ENCODE measurements at places on chromosomes 2 and 18. TPM values are rescaled to one million over a fixed set of nuclear protein-coding genes. Genes with fewer than 3 reads are reported as not detected.

DNA sequence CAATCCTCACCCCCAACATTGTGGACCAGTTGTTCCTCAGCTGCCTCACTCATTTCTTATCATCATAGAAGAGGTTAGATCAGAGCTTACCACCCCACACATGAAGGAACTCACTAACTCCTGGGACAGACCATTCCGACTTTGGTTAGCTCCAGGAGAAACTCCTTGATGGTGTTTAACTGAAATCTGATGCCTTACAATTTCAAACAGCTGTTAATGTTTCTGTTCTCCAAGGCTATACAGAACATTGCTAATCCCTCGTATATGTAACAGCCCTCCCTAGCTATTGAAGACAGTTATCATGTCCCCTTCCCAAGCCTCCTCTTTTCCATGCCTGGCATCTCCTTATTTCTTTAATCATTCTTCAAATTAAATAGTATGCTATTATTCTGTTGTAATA lies 14.8 kb downstream of the ERBB4 start:
- no peaks in the 10 kb centered on the region for H3K4me1 ChIP-seq
- DNase-seq, result no peak
- H3K4me3 ChIP-seq, result no peak overlapping the region
- H3K27me3 ChIP-seq, result no peaks in the 10 kb centered on the region
- no peaks in the 10 kb centered on the region for H3K36me3 ChIP-seq

DNA sequence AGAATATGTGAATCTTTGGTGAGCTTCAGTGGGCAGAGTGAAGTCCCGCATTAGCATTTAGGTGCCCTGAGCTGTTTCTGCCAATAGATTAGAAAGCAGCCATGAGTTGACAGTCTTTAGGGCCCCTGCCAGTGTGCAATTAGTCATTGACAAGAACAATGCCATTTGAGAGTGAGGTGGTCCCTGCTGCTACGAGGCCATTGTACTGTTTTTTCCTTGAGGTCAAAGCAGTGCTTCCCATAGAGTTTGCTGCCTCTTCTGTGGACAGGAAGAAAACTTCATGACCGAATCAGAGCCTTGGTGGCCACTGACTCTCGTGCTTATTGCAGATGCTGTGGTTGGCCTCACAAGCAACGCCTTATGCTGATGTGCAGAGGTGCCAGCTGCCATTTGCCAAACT lies 102.7 kb downstream of the SH3BP4 start:
- H3K27me3 ChIP-seq, result peaks cover 19% of the 10 kb centered on the region
- no peaks in the 10 kb centered on the region for H3K4me1 ChIP-seq
- no peak overlapping the region for H3K4me3 ChIP-seq
- H3K36me3 ChIP-seq, result no peaks in the 10 kb centered on the region

- H3K4me3 ChIP-seq, result no peak overlapping the region
- no peaks in the 10 kb centered on the region for H3K27me3 ChIP-seq
- no peak for DNase-seq
- no peak overlapping the region for H3K27ac ChIP-seq
- H3K36me3 ChIP-seq, result peaks cover 8% of the 10 kb centered on the region
- H3K4me1 ChIP-seq, result no peaks in the 10 kb centered on the region
Measured at GRCh38 chr2:10389573-10389972, 58.6 kb downstream of the ODC1 start.

- DNase-seq, result peak; percentile 33
- no peak overlapping the region for H3K27ac ChIP-seq
- peak overlapping the region; percentile 71 for H3K4me3 ChIP-seq
- peaks cover 2% of the 10 kb centered on the region for H3K27me3 ChIP-seq
Measured at GRCh38 chr2:111122631-111123421, 2.1 kb downstream of the BCL2L11 start.

- no peaks in the 10 kb centered on the region for H3K27me3 ChIP-seq
- no peak overlapping the region for H3K27ac ChIP-seq
- no peaks in the 10 kb centered on the region for H3K4me1 ChIP-seq
- no peaks in the 10 kb centered on the region for H3K36me3 ChIP-seq
Measured at GRCh38 chr18:14958701-14959100, 210.7 kb downstream of the ANKRD30B start.

DNA sequence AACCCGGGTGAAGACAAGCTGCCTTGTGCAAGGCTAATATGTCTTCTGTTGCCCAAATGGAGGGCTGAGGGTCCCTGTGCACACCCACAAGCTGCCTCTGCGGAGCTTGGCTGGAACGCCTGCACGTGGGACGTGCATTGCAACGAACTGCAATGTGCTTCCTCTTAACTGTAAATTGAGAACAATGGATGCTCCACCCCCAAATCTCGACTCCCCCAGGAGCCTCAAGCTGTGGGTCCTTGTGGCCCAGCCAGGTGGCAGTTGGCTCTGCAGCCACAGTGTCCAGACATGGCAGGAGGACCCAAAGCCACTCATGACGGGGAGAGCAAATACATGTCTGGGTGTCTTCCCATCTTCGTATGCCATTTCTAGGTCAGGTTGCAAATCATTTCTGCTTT lies 90.1 kb downstream of the TWIST2 start:
- no peak overlapping the region for H3K4me3 ChIP-seq
- peaks cover 11% of the 10 kb centered on the region for H3K27me3 ChIP-seq
- no peaks in the 10 kb centered on the region for H3K4me1 ChIP-seq
- DNase-seq, result no peak
- H3K27ac ChIP-seq, result no peak overlapping the region
- no peaks in the 10 kb centered on the region for H3K36me3 ChIP-seq

MYL1 gene
- not detected for total RNA-seq

CMPK2 gene
- 9.1 TPM for total RNA-seq

CFAP65 gene
- not detected for total RNA-seq

GRCh38 chr2:101608408-101609310 lies 88.8 kb upstream of the MAP4K4 start:
- no peaks in the 10 kb centered on the region for H3K36me3 ChIP-seq
- no peak for DNase-seq
- H3K4me3 ChIP-seq, result no peak overlapping the region

FAM124B gene
- total RNA-seq, result 1.2 TPM

SOCS6 gene
- 1.7 TPM for total RNA-seq

IL1RL2 gene
- total RNA-seq, result not detected

DNA sequence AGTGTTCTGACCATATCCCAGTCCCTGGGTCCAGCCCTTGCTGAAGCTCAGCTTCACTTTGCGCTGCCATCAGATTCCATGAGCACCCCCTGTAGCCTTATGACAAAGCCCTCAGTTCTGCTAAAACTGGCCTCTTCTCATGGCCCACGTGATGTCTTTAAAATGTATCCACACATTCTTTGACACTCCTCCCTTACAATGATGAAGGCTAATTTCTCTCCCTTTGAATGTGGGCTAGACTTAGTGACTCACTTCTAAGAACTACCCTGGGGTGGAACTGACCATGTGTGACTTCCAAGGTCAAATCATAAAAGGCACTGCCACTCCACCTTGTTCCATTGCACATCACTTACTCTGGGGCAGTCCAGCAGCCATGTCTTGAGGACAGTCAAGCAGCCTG lies 45.4 kb upstream of the GORASP2 start:
- H3K27ac ChIP-seq, result no peak overlapping the region
- no peaks in the 10 kb centered on the region for H3K4me1 ChIP-seq
- H3K36me3 ChIP-seq, result no peaks in the 10 kb centered on the region
- DNase-seq, result no peak
- H3K4me3 ChIP-seq, result no peak overlapping the region

GALNT13 gene
- 0.47 TPM for total RNA-seq

- H3K36me3 ChIP-seq, result no peaks in the 10 kb centered on the region
- no peak overlapping the region for H3K4me3 ChIP-seq
- H3K4me1 ChIP-seq, result no peaks in the 10 kb centered on the region
- no peak for DNase-seq
- no peak overlapping the region for H3K27ac ChIP-seq
Measured at GRCh38 chr18:30533716-30534115, 508.8 kb downstream of the DSC3 start.

CAPN13 gene
- not detected for total RNA-seq

GRCh38 chr18:13292736-13293135 lies 74.2 kb downstream of the LDLRAD4 start:
- no peak overlapping the region for H3K4me3 ChIP-seq
- no peak overlapping the region for H3K27ac ChIP-seq
- no peaks in the 10 kb centered on the region for H3K36me3 ChIP-seq
- DNase-seq, result no peak
- peaks cover 33% of the 10 kb centered on the region for H3K4me1 ChIP-seq

GRCh38 chr2:136389809-136390208 lies 271.9 kb upstream of the CXCR4 start:
- no peak overlapping the region for H3K4me3 ChIP-seq
- H3K27ac ChIP-seq, result no peak overlapping the region
- DNase-seq, result no peak
- no peaks in the 10 kb centered on the region for H3K27me3 ChIP-seq
- H3K36me3 ChIP-seq, result no peaks in the 10 kb centered on the region

DNA sequence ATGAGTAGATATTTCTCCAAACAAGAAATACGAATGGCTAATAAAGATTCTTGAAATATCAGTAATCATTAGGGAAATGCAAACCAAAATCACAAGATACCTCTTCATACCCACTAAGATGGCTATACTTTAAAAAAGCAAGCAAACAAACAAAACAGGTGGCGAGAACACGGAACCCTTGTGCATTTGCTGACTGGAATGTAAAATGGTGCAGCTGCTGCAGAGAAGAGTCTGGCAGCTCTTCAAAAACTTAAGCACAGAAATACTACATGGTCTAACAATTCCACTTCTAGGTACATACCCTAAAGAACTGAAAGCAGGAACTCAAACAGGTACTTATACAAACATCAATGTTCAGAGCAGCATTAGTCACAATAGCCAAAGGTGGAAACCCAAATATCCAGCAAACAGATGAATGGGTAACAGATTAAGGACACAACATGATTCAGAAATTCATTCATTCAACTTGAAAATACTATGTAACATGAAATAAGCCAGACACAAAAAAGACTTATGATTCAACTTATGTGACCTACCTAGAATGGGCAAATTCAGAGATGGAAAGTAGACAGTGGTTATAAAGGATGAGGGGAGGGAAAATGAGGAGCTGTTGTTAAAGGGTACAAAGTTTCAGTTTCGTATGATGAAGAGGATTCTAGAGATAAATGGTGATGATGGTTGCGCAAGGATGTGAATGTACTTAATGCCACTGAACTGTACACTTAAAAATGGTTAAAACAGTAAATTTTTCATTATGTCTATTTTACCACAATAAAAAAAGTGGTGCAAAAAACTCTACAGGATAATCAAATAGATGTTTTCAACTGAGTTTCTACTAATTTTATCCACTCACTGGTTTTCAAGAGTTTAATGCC lies 26.9 kb upstream of the GPR75 start:
- H3K27me3 ChIP-seq, result no peaks in the 10 kb centered on the region
- no peak overlapping the region for H3K4me3 ChIP-seq
- peaks cover 81% of the 10 kb centered on the region for H3K36me3 ChIP-seq
- no peaks in the 10 kb centered on the region for H3K4me1 ChIP-seq

DNA sequence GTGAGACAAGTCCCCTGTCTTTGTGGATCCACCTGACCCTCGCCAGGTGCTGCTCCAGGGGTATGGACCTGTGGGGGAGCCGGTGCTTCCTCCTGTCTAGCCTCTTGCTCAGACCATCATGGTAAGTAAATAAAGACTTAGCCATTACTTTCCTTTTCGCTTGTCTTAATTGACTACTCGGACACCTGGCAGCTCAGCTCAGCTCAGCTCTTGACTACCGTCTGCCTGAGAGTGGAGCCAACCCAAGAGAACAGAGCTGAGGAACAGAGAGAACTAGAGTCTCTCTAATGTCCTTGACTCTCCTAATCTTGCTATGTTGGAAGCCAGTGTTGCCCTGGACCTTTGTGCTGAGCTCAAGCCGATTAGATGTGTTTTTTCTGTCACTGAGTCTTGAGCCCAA lies 170.3 kb upstream of the CXCR4 start:
- no peak overlapping the region for H3K27ac ChIP-seq
- DNase-seq, result no peak
- H3K36me3 ChIP-seq, result no peaks in the 10 kb centered on the region
- no peaks in the 10 kb centered on the region for H3K27me3 ChIP-seq
- H3K4me1 ChIP-seq, result no peaks in the 10 kb centered on the region
- no peak overlapping the region for H3K4me3 ChIP-seq

DNA sequence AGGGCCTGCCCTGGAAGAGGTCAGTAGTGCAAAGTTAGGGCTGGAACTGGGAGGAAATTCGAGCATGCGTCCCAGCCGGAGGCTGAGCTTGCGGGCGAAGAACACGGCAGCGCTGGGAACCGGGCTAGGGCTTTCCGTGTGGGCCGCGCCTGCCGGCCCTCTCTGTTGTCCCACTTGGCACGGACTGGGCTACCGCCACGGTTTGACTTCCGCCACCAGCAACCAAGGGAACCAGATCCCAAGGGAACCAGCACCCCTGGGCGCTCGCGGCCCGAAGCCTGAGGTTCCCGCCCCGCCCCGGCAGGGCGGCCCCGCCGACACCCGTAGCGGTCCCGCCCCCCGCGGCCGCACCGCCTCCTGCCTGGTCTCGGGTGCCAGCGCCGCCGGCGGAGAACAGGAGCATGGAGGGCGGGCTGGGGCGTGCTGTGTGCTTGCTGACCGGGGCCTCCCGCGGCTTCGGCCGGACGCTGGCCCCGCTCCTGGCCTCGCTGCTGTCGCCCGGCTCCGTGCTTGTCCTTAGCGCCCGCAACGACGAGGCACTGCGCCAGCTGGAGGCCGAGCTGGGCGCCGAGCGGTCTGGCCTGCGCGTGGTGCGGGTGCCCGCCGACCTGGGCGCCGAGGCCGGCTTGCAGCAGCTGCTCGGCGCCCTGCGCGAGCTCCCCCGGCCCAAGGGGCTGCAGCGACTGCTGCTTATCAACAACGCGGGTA lies at the start of gene SPR:
SPR (plus strand) TSS at position 377 of the 708 bp plus-strand sequence; CDS start at position 402, 25 bp downstream.
- peak within 1 kb of the TSS; percentile 48 for H3K4me3 ChIP-seq
- no peak for DNase-seq

- no peak overlapping the region for H3K27ac ChIP-seq
- DNase-seq, result no peak
- no peaks in the 10 kb centered on the region for H3K27me3 ChIP-seq
- H3K4me3 ChIP-seq, result no peak overlapping the region
- no peaks in the 10 kb centered on the region for H3K36me3 ChIP-seq
Measured at GRCh38 chr2:137676346-137676745, 287.9 kb upstream of the HNMT start.

PPP1CB gene
- 218 TPM for total RNA-seq

NCKAP5 gene
- not detected for total RNA-seq

GRCh38 chr2:29084554-29084953 lies 10.2 kb upstream of the PCARE start:
- peaks cover 7% of the 10 kb centered on the region for H3K27me3 ChIP-seq
- DNase-seq, result no peak
- no peak overlapping the region for H3K4me3 ChIP-seq

ATP8B1 gene
- 0.35 TPM for total RNA-seq

DNA sequence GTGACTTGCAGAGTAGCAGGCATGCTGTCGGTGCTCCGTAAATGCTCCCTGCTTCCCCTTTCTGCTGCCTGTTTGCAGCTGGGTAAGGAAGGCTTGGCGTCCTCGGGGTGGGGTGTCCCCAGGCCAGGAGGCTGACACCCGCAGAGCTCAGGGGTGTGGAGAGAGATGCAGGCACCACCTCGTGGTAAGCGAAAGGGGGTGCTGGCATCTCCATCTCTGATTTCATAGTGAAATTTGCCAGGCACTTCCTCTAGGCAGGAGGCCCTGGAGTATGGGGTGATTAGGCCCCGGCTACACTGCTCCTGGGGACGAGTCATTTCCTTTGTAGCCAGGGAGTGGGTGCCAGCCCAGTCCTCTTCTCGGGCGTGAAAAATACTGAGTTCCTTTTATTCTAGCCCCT lies 160.4 kb downstream of the KLHL29 start:
- no peak overlapping the region for H3K27ac ChIP-seq
- no peak overlapping the region for H3K4me3 ChIP-seq
- DNase-seq, result no peak

KATNAL2 gene
- 0.70 TPM for total RNA-seq

SIX2 gene
- not detected for total RNA-seq

ACTG2 gene
- 0.95 TPM for total RNA-seq

GRCh38 chr2:31136732-31137131 lies 1.5 kb downstream of the GALNT14 start:
- H3K27me3 ChIP-seq, result peaks cover 37% of the 10 kb centered on the region
- H3K27ac ChIP-seq, result no peak overlapping the region
- peak overlapping the region; percentile 78 for H3K4me3 ChIP-seq

SIGLEC15 gene
- not detected for total RNA-seq

Data from T-cell (primary cell).